Activated naive CD8-positive, alpha-beta T cell treated with anti-CD3 and anti-CD28 coated beads, Interleukin-2, amount 50 U/mL, for 16 hours (primary cell): ENCODE measurements at places on chromosomes 1 and 21.
A peak's percentile ranks its signal among the peaks of the same experiment; 100 is the strongest.

GRCh38 chr1:101706366-101706765 is 290.4 kb downstream of the OLFM3 start:
- no peak for DNase-seq

DNA sequence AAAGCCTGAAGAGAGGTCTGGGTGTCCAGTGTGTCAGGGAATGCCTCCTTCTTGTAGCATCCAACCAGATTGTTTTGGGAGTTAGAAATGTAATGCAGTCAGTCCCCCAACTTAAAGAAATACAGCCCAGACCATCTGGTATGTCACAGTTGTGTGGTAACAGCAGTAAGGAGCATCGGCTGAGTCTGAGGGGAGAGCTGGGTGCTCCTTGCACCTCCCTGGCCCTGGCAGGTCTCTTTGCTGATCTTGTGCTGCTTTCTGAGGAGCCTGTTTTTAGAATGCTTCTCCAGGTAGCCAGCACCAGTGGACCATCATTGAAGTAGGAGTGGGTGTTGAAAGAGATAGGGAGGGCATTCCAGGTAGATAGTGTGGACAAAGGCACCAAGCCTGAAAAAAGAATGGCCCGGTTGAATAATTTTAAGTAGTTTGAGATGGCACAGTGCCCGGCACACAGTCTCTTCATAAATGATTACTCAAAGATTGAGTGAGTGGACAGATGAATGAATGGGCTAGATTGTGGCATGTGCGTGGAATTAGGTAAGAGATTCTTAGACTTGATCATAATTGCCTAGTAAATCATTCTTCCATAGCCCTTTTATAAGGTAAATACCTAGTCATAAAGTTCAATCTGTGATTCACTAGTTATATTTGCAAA is 46.5 kb downstream of the LAMC1 start:
- no peak for DNase-seq

DNA sequence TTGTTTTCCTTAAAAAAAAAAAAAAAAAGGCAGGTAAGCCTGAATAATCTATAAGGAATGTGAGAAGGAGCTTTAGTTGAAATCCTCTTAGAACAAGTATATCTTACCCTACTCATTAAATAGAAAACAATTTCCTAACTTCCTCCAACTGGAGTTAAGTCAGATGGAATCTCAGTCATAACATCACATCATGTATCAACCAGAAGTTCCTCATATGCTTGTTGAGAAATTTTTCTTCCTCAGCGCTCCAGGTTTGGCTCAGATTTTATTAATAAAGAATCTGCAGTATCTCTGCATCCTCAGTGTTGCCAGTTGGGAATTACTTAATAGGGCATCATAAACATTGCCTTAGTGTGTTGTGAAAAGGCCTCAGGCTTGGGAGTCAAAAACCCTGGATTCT is 37.6 kb downstream of the DUSP10 start:
- no peak for DNase-seq

DNA sequence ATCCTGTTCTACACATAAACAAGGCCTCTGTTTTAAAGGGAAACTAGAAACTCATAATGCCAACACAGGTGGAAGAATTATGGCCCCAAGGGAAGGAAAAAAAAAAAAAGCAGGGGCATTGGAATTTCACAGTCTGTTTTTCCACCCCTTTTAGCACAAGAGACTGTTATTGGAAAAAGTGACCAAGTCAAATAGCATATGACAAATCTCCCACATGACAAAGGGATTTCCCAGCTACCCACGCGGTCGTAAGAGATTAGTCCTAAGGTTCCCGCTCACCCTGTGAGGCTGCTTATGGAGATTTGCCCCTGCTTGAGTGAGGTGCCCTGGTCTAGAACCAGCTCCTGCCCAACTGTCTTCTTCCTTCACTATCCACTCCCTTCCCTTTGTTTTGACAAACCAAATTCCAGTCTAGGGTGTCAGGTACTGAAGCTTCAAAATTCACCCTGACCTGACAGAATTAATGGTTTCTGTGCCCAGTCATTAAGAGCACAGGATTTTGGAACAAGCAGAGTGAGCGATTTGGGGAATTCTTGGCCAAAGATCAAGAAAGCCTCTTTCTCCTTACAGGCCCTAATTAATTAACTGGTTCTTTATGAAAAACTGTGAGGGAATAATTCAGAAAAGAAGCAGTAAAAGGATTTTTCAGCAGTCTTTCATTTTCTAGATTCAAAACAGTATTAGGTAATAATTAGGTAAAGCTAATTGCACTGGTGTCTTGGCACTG is 107.3 kb downstream of the NMNAT2 start:
- DNase-seq, result no peak

DNA sequence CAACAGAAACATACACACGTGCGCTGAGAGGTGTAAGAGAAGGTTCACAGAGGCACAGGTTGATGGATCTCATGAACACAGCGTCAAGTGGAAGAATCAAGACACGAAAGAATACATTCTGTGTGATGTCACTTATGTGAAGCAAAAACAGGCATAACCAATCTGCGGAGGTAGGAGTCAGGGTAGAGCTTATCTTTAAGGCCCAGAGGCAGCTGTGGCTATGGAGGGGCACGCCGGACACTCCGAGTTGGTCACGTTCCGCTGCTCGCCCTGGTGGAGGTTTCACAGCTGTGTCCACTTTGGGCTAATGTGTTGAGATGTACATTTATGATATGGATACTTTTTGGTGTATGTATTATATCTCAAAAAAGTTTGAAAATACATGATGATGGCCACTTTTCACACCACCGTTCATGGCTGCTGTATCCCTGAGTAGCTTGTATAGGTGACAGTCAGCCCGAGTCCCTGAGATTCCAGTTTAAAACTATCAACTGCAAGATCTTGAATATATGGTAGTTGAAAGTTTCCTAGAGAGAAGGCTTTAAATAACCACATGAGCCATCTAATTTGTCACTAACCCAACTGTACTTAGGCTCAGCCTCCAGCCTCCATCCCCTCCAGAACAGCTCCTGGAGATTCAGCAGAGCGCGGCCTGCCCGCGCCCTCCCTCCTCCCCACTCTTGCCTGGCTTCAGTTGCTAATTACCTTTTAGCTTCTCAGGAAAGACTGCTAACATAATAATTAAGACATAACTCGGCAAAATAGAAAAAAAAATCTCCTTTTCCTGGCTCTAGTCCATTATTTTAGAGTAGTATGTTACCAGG is 6.7 kb upstream of the ADARB1 start:
- DNase-seq, result no peak

- no peak for DNase-seq
Observed at GRCh38 chr1:24105368-24106160, 6.4 kb downstream of the MYOM3 start.

DNA sequence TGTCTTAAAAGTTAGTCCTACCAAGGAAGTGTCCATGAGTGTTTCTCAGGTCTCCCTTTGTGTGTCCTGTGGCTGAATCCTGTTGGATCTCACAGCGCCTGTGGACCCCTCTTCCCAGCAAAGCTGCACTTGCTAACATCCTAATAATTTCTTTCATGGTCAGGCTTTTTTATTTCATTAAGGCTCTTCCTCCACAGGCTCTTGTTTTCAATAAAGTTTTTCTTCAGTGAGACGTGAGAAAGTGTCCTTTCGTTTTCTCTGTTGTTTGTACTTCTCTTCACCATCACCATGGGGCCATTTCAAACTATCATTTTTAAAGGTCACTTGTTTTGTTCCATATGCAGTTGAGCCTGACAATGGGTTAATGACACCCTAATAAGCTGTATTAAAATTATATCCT is 231.5 kb downstream of the LMO4 start:
- no peak for DNase-seq

DNA sequence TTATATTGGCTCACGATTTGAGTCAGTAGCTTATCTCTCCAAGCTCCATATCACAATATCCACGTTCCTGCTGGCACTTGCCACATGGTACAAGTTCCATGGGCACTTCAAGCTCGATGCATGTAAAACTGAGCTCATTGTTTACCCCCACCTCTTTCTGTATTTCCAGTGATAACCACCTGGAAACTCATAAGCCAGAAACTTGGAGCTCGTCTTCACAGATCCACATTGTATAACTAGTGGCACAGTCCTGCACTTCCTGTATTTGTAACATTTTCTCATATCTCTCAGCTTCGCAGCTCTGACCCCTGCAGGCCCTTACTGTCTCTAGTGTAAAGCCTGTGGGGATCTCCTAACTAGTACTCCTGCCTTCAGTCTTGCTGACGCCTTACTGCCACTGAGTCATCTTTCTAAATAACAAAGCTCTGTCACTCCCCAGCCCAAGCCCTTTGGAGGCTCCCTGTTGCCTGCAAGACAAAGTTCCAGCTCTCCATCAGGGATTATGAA is 6.5 kb upstream of the C2CD4D start:
- DNase-seq, result no peak

- DNase-seq, result no peak
Observed at GRCh38 chr1:106406114-106406513, 650.4 kb upstream of the PRMT6 start.

DNA sequence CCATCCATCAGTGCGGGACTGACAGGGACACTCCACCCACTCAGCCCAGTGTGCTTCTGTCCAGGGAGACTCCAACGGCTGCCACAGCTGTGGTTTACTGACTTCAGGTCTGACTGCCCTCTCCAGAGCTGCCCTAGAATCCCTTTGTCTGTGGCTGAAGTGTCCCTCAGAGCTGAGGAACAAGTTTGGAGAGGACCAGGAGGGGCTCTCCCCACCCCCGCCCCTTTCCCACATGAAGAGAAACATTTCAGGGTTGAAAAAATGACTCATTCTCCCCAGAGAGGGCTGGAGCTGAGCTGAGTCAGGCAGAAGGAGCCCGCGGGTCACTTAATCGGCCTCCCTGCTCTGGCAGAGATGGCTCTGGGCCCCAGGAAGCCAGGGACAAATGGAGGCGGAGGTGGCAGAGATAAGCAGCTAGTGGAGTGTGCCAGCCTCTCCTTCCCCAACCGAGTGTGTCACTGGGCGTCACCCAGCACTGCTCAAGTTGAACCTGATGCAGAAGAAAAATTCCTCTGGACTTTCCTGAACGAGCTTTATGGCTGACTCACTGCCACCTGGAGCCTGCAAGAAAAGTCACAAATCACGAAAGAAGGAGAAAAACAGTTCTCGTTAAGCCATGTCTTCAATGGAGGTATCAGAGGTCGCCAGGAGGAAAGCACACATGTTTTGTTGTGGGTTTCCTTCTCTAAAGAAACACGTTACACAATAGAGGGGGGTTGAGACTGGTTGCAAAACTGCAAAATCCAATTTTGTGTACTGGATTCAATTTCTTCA is 34.3 kb upstream of the ECE1 start:
- peak; percentile 41 for DNase-seq

GRCh38 chr1:81192647-81193642 is 607.8 kb upstream of the ADGRL2 start:
- DNase-seq, result no peak

DNA sequence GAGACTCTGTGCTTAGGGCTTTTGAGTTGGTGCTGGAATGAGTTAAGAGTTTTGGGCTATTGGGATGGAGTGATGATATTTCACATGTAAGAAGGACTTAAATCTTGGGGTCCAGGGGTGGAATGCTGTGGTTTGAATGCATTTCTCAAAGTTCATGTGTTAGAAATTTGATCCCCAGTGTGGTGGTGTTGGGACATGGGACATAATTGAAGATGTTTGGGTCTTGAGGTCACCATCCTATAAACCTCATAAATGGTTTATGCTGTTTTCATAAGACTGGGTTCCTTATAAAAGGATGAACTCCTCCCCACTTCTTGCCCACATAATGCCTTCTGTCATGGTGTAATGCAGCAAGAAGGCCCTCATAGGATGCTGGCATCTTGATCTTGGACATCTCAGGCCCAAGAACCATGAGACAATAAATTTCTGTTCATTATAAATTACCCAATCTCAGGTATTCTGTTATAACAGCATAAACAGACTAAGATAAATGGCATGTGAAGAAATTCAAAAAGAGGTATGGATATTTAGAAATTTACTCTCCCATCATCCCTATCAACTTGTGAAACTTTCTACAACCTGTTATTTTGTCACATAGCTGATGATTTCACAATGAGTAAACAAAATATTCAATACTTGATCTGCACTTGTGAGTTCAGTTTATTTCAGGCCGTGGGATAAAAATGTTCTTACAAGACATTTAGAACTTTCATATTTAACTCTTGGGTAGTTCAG is 48.0 kb upstream of the NEK7 start:
- no peak for DNase-seq

- DNase-seq, result no peak
Observed at GRCh38 chr1:220768126-220768601, 18.5 kb upstream of the MTARC1 start.

- no peak for DNase-seq
Observed at GRCh38 chr1:183241471-183241870, 55.4 kb downstream of the LAMC2 start.

GRCh38 chr1:236269439-236269838 is 12.3 kb downstream of the ERO1B start:
- DNase-seq, result no peak

- DNase-seq, result no peak
Observed at GRCh38 chr1:20903437-20903836, 116.3 kb upstream of the HP1BP3 start.

- DNase-seq, result no peak
Observed at GRCh38 chr1:203202431-203203245, 16.1 kb upstream of the CHI3L1 start.

GRCh38 chr21:46038871-46039397 is 57.4 kb downstream of the COL6A1 start:
- DNase-seq, result no peak

DNA sequence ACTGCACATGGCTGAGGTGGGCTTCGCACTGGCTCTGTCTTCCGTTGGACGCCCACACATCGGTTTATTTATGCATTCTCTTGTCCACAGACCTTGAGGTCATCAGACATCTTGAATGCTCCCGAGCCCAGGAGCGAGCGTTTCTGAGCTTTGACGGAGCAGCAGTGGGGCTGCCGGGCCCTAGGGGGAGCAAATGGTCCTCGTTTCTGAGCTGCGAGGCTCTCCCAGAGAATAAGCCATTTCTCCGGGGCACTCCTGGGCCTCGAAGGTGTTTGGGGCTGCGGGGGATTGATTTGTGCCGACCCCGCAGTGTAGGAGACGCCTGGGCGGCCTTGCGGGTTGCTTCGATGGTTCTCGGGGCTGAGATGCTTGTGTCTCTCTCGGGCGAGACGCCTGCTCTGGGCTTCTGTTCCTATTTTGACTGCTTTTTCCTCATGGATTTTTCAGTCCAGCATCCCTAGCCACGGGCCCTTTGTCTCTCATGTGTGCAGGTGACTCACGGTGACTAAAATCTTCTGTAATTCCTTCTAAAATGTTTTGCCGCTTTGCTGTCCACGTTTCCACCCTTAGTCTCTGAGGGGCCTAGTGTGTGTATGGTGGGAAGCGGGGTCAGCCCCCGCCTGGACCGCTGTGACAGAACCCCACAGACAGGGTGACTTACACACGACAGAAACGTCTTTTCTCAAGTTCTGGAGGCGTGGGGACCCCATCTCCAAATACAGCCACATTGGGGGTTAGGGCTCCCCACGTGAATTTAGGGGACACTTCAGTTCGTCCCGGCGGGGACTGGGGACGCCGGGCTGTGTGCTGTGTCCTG is 62.1 kb downstream of the FAAP20 start:
- DNase-seq, result no peak

GRCh38 chr1:95440511-95440910 is 206.5 kb downstream of the RWDD3 start:
- DNase-seq, result no peak

DNA sequence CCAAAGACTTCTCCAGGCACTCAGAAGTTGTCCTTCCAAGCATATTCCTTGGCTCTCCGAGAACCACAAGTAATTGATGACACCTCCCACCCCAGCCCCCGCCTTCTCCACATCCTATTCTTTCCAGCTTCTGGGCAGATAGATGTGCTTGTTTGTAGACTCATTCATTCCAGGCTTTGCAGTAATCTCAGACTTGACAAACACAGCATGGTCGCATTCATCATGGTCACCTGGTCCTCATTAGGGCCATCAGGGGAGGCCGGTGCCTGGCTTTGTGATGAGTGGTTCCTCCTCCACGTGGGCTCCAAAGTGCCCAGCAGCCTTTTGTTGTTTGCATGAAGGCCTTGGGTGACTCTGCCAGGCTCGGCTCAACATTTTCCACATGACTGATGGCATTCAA is 28.5 kb upstream of the KCNE2 start:
- no peak for DNase-seq
